ENCODE measurements at places on chromosomes 4 and X.

DNA sequence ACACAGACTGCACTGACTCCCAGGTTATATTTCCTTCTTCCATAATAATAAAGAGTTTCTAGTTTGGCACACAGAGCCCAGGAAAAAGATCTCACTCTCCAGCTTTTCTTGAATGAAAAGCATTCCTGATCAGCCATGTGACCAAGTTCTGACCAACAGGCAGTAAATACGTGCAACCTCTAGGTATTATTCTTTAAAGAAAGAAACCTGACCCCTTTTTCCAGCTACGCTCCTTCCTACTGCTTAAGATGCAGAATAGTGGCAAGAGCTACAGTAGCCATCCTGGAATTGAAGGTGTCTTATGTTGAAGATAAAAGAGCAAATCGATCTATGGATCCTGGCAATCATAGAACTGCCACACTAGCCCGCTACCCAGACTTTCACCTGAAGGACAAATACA is 76.7 kb downstream of the LRBA start:
- no peak for DNase-seq

DNA sequence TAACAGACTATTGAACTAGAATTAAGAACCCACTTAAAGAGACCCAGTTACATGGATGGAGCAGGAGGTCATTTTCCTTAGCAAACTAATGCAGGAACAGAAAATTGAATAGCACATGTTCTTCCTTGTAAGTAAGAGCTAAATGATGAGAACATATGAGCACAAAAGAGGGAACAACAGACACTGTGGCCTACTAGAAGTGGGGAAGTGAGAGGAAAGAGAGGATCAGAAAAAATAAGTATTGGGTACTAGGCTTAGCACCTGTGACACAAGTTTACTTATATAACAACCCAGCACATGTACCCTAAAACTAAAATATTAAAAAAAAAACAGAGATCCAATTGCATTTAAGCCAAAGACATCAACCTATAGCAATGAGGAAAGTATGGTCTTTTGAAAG is 26.2 kb downstream of the ARAP2 start:
- DNase-seq: no peak

- DNase-seq: no peak
Observed at GRCh38 chrX:135114392-135114791, 5.9 kb downstream of the ETDB start.

DNA sequence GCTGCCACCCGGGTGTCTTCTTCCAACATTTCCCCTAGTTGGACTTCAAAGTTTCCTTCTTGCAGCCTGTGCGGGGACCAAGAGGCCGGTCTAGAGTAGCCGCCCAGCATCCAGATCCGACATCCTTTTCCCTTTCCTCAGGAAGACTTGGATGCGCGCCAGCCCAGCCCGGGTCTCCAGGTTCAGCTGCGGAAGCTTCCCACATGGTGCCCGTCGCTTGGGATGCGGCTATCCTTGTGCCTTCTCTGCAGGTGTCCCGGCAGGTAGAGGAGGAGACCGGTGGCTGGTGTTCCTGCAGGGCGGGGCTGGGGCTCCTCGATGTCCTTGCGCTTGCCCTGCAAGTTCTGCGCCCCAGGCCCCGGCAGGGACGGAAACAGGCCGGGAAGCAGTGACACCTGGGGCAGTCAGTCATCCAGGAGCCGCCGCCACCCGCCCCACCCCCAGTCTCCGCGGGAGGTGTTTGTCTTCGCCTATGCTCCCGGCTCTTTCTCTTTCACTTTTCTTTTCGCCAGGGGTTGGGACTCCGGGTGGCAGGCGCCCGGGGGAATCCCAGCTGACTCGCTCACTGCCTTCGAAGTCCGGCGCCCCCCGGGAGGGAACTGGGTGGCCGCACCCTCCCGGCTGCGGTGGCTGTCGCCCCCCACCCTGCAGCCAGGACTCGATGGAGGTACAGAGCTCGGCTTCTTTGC is at the start of gene IL15:
Gene IL15 (plus strand): TSS at position 502 of the 689 bp plus-strand sequence. CDS start 82,882 bp downstream, outside the sequence.
- peak; percentile 58 for DNase-seq

DNA sequence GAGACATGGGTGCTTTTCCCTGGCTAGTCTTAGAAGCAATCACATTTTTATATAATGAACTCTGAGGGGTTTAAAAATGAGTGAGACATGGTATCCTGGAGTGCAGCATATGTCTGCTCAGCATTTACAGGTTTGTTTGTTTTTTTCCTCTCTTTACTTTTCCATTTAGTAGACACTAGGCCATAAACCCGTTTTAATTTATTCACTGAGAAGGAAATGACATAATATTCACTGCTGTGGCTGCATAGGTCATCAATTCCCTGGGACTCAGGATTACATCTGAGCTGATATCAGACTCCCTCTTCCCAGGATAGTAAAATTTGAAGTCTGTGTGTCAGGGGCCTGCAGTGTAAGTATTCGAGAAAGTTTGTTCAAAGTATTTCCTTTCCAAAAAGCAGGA is 178.9 kb upstream of the SPRY1 start:
- DNase-seq: no peak

DNA sequence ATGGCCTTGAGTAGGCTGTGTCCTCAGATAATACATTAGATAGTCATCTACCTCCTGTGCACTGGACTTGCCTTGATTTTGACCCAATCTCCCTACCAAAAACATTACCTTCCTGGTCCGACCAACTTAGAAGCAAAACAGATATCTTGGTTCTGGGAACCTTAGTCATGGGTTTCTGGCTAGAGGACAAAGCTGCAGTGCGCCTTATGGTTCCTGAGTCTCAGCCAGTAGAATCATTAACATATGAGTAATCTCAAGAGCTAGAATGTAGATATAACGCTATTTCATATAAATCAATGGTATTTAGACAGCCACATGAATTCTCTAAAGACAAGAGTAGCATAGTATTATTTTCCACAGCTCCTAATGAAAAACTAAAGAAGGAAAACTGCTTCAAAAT is 83.1 kb downstream of the GRIA3 start:
- DNase-seq: no peak

GRCh38 chrX:129686422-129686948 is 31.7 kb upstream of the APLN start:
- no peak for DNase-seq

- DNase-seq: no peak
Observed at GRCh38 chr4:123415977-123416376, 19.4 kb downstream of the SPRY1 start.

DNA sequence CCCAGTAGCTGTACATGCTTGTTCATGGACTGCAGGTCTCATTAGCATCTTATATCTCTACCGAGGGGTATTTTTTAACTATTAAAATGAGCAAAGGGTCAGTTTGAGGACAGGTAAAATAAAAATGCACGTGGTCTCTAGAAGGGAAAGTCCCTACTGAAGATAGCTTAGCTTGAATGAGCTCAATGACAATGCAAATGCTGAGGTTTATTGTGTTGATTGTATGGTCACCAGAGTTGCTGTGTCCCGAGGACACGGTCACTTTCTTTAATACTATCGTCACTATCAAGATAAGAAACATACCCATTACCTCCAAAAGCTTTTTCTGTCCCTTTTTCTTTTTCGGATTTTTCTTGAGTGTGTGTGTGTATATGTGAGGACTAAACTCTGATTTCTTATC is 250.5 kb upstream of the PRKX start:
- no peak for DNase-seq

DNA sequence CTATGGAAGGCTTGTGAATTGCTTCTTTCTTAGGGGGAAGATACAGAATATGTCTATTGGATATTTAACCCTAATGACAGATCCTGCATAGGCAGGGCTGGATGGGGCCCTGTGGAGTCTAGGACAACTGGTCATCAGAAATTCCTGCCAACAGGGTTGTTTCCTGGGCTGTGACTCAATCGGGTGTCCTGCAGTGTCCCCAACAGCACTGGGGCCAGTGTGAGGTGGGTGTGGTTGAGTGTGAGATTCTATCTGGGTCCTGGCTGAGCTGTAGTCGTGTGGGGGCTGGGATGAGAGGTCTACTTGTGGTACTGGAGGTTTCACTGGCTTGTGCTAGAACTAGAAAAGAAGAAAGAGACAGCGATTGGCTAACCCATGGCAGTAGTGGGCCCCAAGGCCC is 87.3 kb upstream of the WDR1 start:
- no peak for DNase-seq

DNA sequence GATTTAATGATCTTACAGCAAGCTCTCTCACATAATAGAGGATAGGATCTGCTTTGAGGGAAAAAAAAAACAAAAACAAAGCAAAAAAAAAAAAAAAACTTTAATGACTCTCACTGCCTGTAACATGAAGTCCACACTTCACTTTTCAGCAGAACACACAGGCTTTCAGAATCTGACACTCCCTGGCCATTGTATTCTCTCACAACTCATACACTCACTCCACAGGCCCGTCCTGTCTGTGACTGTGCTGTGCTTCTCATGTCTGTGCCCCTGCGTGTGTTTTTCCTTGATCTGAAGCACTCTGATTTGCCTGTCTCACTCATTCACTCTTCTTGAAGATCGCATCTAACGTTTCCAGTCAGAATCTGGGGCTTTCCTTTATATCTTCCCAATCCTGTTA is 460.8 kb downstream of the TMA16 start:
- no peak for DNase-seq

GRCh38 chrX:24493740-24494581 is 28.9 kb downstream of the PDK3 start:
- DNase-seq: no peak

DNA sequence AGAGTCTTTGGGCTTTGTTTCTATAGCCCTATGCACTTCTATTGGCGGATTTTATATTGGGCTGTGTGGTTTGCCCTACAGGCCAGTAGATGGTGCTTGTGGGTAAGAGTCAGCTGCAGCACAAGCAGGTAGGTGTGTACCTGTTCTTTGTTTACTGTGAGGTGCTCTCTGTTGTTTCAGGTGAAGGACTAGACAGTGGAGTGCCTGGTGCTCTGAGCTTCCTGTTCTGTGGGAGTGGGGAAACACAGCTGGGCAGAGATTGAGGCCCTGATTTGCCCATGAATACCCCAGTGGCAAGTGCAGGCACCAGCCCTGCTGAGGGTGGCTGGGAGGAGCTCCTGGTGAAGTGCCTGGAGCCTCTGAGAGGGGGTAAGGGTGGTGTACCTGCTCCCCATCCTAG is 26.3 kb upstream of the UCP1 start:
- no peak for DNase-seq

GRCh38 chr4:113094802-113095201 is 45.3 kb downstream of the ANK2 start:
- DNase-seq: no peak

DNA sequence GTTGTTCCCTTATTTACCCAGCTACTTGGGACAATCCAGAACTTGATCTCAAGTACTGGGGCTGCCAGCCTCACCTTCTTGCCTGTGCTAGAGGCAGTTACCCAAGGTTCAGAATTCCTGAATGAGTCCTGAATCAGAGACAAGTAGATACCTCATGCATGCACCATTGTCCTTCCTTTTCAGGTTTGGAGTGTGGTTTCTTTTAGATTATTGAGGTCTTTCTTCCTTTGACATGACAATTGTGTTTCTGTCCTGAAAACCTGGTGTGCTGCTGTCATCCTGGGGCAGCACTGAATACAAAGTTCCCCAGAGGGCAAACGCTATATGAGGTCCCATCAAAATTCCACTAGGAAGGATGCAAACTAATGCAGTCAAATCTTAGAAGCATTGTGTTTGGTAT is 3.5 kb downstream of the CXCL2 start:
- no peak for DNase-seq

GRCh38 chrX:106874075-106874474 is 29.1 kb downstream of the RIPPLY1 start:
- no peak for DNase-seq

DNA sequence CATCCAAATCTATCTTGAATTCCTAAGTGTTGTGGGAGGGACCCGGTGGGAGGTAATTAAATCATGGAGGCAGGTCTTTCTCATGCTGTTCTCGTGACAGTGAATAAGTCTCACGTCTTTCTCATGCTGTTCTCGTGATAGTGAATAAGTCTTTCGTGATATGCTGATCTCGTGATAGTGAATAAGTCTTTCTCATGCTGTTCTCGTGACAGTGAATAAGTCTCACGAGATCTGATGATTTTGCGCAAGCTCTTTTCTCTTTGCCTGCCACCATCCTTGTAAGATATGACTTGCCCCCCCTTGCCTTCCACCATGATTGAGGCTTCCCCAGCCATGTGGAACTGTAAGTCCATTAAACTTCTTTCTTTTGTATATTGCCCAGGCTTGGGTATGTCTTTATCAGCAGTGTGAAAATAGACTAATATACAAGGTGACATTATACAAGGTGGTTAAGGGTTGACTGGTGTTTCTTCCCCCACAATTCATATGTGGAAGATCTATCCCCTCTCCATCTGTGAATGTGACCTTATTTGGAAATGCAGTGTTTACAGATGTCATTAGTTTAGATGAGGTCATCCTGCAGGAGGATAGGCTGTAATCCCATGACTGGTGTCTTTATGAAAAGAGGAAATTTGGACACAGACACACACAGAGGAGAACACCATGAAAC is 27.6 kb downstream of the ARSD start:
- DNase-seq: no peak

DNA sequence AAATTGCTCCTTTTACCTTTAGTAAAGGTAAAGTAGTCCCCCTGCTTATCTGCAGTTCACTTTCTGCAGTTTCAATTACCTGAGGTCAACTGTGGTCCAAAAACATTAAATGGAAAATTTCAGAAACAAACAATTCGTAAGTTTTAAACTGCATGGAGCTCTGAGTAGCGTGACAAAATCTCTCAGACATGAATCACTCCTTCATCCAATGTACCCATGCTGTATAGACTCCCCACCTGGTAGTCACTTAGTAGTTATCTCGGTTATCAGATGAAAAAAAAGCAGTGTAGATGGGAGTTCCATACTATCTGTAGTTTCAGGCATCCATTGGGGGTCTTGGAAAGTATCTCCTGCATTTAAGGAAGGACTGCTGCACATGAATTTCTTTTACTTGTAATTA is 7.7 kb downstream of the UNC5C start:
- DNase-seq: no peak

- no peak for DNase-seq
Observed at GRCh38 chrX:7027071-7027470, 120.4 kb upstream of the STS start.

DNA sequence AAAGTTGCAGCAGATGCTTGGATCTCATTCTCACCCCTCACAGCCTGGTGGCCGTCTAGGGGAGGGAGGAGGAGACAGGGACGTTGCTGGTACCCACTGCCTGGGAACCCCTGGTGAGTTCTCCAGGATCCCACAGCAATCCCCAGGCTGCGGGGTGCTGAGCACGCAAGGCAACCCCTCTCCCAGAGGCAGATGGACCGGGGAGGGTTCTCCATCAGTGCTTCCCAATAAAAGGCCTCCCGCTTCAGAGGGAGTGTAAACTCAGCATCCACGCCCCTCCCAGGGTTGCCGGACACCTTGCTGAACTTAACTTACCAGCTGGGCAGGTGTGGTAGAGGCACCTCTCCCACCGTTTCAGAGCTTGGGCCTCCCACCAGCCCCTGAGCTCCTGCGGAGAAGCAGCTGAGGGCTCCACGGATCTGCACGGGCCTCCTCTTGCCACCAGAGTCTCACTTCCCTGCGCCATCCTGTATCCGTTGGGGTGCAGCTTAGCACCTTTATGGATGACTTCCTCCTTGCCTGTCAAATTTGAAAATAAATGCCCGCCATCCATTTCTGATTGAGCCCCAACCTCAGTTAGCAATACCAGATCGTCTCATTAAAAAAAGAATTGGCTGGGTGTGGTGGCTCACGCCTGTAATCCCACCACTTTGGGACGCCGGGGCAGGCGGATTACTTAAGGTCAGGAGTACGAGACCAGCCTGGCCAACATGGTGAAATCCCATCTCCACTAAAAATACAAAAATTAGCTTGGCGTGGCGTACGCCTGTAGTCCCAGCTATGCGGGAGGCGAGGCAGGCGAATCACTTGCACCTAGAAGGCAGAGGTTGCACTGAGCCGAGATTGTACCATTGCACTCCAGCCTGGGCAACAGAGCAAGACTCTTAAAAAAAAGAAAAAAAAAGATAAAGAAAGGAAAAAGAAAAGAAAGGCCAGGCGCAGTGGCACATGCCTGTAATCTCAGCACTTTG is 14.8 kb upstream of the TBC1D14 start:
- DNase-seq: no peak

All from activated T-cell treated with anti-CD3 and anti-CD28 coated beads for 4 hours (primary cell).